ENCODE measurements at places on chromosomes 12 and 14.

DNA sequence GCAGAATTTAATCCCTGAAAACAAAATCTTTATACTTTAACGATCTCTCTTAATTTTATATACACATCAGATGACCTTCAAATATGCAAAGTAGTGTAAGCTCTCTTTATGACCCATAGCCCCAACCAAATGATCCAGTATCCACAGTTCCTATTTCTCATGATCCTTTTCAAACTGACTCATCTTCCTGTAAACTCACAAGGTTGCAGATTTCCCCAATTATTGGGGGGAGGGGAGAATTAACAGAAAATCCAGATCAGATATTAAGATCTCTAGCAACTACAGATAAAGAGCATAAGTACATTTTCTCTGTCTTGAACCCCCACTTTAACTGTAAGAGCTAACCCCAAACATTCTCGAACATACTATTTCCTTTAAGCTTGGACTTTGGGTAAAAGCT, 12.5 kb downstream of the GNS start:
- no peak for DNase-seq

DNA sequence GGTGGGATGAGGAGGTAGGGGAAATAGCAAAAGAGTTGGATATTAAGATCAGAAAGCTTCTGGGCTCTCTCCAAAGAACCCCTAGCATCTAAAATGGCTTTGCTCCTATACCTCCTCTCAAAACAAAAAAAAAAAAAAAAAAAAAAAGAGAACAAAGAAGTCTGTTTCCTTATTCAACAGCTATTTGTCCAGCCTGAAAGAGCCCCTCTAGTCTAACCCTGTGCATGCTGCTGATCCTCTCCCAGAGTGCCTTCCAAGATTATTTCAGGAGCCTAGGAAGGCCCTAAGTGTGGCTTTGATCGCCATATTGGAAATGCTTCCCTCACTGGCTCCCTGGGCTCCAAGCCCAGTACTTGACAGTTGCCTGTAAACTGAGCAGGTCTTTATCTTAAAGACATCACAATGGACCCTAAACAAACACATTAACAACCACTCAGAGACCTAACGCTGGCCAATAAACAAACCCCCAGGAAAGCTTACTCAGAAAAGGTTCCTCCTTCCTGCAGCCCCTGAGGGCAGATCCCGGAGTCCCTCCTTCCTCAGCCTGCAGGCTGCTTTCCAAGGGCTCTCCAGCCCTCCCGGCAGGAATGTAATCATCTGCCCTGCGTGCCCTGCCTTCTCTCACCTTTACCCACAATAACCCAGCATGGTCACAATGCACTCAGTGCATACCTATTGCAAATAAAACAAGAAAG, 17.4 kb upstream of the COL2A1 start:
- no peak for DNase-seq

GRCh38 chr12:56488041-56488955, at the start of gene GLS2:
Gene GLS2, minus strand, starts transcription at chr12:56488161. Its CDS starts 43 bp downstream, at chr12:56488118.
- peak; percentile 37 for DNase-seq

DNA sequence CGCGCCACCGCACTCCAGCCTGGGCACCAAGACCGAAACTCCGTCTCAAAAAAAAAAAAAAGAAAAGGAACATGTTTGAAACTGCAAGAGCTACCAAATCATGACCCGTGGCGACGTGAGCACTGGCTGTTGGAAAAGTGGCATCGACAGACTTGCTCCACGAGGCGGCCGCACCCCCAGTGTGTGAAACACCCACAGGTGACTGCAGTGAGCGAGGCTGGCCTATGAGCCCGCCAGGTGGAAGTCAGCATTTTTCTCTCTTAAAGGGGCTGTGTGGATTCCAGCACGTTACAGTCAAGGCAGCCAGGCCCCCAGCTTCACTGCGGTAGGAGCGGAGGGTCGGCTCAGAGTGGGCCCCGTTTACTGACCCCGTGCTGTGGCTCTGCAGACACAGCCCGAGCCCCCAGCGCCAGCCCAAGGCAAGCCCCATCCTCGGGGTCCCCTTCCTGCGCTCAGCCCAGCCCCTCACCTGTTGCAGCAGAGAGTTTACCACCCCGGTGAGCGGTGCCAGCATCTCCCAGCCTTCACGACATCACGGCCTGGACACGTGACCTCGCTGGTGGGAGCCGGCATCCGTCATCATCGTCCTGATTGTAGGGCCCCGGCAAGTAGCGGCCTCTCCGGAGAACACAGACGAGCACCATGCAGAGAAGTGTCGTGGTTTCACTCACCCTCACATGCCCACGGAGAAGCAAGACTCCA, 54.3 kb upstream of the FBRSL1 start:
- no peak for DNase-seq

DNA sequence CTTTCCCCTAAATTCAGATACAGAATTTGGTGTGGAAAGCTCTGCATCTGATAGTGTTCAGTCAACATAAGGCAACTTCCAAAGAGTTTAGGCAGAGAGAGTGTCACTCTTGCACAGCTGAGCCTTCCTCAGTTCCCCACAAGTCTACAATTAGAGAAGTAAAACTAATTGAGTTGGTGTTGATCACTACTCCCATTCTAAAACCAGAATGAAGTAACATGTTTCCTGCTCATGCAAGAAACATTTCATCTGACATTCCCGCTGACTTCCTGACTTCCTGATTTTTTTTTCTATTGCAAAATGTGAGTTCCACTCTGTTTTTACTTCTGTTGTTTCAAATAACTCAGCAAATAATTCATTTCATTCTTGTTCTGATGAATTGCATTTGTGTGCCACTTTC, 271.0 kb downstream of the ALG10B start:
- DNase-seq = no peak

- DNase-seq = no peak
Observed at GRCh38 chr12:88996200-88996788, 356.0 kb downstream of the DUSP6 start.

- DNase-seq = no peak
Observed at GRCh38 chr14:24674204-24674970, 40.4 kb upstream of the GZMB start.

DNA sequence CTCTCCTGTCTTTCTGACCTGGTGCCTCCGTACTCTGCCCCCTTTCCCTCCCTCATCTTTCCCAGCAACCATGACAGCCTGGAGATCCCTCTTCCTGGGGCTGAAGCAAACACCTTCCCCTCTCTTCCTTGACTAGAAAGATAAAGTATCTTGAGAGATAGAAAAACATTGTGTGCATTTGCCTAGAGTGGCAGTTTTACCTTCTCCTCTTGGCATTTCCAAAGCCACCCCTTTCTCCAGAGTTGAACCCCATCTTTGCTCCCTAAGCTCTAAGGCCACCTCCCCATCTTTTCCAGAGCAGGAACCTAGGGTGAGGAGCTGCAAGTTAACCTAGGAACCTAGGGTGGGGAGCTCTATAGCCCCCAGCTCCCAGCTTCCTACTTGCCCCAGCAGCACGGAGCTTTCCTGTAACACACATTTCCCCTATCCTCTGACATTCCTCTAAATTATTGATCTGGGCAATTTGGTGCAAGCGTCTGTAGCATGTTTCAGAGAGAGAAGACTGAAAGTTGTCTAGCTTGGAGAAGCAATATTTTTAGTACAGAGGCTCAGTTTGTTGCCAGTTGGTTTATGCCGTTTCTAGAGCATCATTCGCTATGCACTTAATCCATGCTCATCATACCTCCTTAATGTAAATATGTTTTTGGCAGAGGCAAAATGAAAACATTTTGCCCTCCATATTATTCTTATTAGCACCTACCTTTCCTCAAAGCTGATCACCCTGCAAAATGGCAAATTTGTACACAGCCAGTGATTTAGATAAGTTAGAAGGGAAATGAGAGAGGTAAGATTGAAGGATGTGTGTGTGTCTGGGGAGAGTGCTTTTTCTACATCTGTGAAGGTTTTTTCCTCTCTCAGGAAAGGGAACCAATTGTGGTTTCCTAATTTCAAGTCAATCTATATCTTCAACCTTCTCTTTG, 5.4 kb upstream of the TBX3 start:
- no peak for DNase-seq

Data from stimulated activated CD8-positive, alpha-beta memory T cell treated with anti-CD3 and anti-CD28 coated beads, Interleukin-4, amount 100 ng/mL, for 4 hours (primary cell).